ENCODE measurements at places on chromosomes 16 and 17.

DNA sequence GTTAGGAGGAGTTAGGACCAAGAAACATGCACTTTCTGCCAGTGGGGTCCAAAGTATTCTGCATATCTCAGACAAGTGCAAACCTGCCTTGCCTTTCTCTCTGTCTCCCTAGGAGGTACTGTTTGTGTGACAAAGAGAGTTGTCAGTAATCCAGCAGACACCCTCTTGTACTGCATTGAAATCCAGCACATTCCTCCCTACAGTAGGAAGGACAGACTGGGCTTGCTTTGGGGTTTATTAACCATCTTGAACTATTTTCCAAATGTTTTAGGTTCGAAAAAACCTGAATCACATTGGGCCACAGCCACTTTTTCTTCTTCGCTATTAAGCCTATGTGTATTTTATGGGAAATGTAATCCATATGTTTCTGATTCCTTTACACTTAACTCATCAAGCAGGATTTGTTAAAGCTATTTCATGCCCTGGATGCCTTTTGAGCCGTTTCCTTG is 204.2 kb upstream of the KCNJ16 start:
- DNase-seq = no peak

GRCh38 chr17:77694391-77695363 is 263.8 kb upstream of the TNRC6C start:
- DNase-seq = no peak

GRCh38 chr16:68396481-68396880 is 51.8 kb downstream of the SMPD3 start:
- peak; percentile 37 for DNase-seq

DNA sequence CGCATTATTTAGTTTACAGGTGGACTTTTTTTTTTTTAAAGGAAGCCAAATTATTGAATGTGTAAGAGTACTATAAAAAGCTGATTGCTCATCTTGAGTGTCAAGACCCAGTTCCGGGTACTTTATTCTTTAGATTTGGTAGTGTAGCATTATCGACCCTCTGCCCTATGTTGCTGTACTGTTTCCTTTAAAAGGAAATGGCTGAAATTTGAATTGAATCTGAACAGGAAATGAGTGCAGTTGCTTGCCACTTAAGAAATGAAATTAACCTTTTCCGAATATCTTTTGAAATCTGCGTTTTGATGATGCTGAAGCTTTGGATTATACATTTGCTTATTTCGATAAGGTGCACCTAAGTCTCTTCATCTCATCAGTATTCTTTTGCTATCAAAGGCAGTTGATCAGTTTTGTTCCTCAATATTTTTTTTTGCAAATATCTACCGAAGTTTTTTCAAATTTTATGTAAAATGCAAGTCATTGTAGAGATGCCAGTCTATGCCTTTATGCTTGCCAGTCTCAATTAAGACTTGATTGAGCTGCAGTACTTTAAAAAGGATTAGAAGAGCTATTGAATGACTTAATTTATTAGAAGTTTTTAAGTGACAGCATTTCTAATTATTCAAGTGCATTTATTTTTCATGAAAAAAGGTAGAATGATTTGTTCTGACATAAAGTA is 1.8 kb downstream of the GGNBP2 start:
- no peak for DNase-seq

DNA sequence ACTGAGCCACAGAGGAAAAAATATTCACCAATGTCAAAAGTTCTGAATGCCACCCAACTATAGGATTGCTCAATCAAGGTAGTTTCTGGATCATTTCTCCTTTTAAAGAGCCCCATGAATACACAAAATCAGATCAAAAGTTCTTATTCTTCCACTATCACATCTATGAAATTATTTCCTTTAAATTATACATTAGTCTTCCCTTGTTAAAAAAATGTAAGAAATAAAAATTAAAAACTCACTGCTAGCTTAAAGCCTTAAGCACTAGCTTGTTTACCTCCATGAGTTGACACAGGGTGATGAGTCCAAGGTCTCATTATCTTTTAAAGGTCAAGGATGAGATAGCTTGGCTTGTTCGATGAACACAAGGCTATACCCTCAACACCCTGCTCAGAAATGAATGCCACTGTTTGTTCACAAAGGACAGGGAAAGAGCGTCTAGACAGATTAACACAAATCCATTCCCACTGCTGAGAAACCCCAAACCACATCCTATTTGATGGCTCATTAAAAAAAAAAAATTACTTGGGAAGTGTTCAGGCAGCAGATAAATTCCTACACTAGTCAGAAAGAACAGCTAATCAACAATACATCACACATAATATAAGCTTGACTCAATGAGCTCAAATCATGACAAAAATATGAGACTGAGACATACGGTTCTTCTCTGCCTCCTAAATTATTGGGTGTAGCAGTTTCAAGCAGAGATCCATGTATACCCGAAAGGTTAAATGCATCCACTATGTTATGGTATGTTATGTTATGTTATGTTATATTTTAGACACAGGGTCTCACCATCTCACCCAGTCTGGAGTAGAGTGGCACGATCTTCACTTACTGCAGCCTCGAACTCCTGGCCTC is 118.9 kb downstream of the PARN start:
- DNase-seq = no peak

- peak; percentile 69 for DNase-seq
Observed at GRCh38 chr16:31354394-31355291, at the start of gene ITGAX. Gene ITGAX, plus strand, starts transcription at chr16:31355176. Its CDS starts 79 bp downstream, at chr16:31355255.

GRCh38 chr16:47600376-47600775 is 139.2 kb downstream of the PHKB start:
- DNase-seq = no peak

- DNase-seq = no peak
Observed at GRCh38 chr16:80707686-80708085, 96.7 kb downstream of the CDYL2 start.

GRCh38 chr17:72031219-72031884 is 89.5 kb upstream of the SOX9 start:
- no peak for DNase-seq

- DNase-seq = peak; percentile 11
Observed at GRCh38 chr17:74659889-74660288, 36.4 kb upstream of the CD300E start.

GRCh38 chr17:43936434-43936833 is 5.8 kb downstream of the PPY start:
- no peak for DNase-seq

DNA sequence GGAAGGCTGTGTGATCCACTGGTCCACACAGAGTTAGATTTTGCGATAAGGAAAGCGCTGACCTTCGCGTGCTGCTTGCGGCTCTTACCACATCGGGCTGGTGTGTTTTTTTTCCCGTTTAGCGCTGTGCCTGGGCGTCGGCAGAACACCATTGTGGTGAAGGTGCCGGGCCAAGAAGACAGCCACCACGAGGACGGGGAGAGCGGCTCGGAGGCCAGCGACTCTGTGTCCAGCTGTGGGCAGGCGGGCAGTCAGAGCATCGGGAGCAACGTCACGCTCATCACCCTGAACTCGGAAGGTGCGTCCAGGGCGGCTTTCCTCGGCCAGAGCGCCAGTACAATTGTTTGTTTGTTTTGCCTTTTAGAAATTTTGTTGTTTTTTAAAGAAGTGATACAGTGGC is 54.7 kb downstream of the BANP start:
- DNase-seq = no peak

DNA sequence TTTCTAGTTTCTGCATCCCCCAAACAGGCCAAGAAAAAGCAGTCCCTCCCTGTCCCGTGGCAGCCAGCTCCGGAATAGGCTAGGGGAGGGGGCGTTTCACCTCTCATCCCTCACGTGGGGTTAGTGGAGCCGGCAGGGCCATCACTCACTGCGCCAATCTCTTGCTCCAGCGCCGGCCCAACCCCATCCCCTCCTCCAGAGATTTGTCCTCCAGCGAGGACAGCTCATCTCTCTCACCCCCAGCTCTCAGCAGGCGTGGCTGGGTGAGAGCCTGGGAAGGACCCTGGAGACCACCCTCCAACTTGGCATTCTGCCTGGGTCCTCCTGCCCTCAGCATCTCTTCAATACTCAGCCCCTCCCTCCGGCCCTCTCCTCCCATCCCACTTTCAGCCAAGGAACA is 74.1 kb downstream of the TMEM132E start:
- DNase-seq = no peak

DNA sequence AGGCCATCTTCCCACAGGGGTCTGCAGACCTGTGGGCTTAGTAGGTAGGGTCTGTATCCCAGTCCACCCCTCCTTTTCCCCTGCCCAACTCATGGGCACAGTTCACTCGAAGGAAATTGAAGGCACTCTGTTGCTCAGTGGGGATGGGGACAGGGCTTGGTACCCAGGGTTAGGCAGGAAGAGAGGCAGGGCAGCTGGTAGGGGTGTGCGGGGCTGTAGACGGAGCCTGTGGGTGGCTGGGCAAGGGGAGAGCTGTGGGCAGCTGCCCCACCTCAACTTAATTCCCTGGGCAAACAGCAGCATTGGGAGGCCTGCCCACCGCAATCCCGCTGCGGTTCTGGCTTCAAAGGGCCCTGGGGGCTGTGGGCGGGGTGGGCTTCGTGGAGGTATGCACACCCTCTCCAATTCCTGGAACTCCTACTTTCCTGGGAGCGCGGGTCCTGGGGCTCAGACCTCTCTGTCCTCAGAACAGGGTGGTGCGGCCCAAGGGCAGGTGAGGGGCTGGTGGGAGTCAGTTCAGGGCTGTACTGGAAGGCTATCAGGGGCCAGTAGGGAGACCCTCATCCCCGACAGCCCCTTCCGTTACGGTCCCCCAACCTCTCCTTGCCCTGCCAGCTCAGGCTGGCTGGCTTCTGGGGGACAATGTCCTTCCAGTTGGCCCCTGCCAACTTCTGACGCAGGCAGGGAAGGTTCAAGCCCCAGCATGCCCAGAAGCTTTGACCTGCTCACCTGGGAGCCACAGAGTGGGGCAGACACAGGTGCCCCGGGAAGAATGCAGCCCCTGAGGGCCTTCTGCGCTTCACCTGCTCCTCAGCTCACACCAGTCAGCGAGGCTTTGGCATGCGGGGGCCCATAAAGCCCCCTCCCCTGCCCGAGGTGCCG is 9.1 kb downstream of the FOXJ1 start:
- DNase-seq = no peak

GRCh38 chr16:79587296-79587695 is 13.2 kb downstream of the MAF start:
- no peak for DNase-seq

GRCh38 chr16:31105677-31106213 is 2.4 kb upstream of the BCKDK start:
- DNase-seq = peak; percentile 72

DNA sequence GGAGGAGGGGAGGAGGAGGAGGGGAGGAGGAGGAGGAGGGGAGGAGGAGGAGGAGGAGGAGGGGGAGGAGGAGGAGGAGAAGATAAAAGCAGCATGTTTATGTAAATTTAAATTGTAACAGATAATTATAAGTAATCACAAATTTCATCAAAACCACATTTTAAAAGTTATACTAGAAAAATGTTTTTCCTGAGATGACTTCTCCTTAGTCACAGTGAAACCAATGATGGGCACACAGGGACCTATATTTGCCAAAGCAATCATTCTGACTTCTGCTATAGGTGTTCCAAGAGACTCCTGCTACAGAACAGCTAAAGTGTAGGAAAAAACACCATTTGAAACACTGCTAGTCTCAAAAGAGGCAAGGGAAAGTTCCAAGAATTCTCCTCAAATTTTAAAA is 66.4 kb downstream of the CEP95 start:
- DNase-seq = no peak

DNA sequence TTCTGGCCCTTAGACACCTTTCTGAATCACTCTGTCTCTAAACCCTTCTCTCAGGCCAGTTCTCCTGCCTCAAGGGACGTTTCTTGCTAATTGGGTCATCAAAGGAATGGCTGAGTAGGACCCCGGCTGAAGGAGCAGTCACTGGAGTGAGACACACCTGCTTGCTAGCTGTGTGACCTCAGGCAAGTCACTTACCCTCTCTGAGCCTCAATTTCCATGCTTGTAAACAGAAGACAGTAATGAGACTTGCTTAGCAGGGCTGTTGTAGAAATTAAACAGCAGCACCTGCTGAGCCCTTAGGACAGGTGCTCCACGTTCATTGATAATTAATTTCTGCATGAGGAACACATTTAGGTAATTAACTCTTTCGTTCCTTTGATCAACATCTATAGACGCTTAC is 6.8 kb downstream of the CIBAR2 start:
- DNase-seq = no peak

DNA sequence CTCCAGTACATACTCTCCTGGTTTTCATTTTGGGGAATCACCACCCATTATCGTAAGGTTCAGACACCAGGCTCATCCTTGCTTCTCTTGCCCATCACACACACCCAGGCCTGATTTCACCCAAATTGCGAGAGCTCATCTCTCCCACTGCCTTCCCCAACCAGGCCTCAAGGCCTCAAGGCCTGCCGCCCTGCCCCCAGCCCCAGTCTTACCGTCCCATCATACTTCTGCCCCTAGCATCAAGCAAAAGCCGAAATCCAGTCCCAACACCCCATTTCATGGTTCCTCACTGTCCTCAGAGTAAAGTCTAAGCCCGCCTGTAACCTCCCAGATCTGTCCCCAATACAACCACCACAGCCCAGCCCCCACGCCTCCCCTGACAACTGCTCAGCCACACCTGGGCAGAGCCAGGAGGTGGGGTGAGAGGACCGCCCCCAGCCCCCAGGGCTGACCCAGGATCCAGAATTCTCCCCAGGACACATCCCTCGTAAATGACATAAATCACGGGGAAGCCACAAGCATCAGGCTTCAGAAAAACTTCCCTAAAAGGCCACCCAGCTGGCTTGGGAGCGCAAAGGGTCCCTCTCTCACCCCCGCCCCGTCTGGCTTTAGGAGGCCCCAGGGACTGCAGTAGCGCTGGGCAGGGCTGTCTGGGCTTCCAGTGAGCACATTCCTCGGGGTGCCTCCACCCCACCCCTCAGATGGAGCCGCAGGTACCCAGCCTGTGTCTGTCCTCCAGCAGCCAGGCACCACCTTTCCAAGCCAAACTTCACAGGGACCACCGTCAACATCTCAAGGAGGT is 9.6 kb upstream of the P2RX1 start:
- no peak for DNase-seq

DNA sequence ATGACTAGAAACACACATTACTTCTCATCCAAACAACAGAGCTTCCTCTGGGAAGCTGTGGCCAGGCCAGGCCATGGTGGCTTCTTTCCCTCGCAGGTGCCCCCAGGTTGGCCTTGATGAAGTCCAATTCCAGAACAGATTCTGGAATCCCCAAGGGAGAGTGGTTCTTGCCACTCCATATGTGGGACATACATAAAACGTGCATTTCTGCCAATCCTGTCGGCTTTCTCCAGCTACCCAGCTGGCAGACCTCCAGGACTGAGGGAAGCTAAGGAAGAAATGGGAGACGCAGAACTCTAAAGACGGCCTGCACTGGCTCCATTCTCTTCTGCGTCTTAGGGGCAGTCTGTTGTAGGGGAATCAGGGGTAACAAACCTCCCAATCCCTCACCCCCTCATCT is 219.2 kb upstream of the CDH5 start:
- DNase-seq = no peak

DNA sequence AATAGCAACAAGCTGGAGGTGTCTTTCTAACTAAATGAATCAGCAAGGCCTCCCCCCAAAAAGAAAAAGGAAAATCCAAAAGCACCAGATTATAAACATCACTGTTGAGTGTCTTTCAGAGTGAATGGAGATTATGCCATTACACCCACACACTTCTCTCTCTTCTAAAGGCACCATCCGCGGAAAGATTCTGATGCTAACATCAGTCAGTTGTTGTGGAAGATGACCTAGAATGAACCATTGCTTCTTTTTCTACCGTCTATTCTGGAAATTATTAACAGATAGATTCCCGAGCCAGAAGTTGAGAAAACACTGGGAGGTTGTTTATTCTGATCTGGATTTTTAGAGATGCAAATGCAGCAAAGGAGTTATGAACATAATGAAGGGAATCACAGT is 60.9 kb upstream of the FAM20A start:
- no peak for DNase-seq

GRCh38 chr17:38702916-38703741 is 1.9 kb upstream of the MLLT6 start:
- DNase-seq = peak; percentile 43

GRCh38 chr16:89572073-89572484 is 3.5 kb upstream of the CPNE7 start:
- DNase-seq = no peak

Data from MV-4-11 (cell line).